Effector CD4-positive, alpha-beta T cell (primary cell): ENCODE measurements at places on chromosomes 2 and 18.

DNA sequence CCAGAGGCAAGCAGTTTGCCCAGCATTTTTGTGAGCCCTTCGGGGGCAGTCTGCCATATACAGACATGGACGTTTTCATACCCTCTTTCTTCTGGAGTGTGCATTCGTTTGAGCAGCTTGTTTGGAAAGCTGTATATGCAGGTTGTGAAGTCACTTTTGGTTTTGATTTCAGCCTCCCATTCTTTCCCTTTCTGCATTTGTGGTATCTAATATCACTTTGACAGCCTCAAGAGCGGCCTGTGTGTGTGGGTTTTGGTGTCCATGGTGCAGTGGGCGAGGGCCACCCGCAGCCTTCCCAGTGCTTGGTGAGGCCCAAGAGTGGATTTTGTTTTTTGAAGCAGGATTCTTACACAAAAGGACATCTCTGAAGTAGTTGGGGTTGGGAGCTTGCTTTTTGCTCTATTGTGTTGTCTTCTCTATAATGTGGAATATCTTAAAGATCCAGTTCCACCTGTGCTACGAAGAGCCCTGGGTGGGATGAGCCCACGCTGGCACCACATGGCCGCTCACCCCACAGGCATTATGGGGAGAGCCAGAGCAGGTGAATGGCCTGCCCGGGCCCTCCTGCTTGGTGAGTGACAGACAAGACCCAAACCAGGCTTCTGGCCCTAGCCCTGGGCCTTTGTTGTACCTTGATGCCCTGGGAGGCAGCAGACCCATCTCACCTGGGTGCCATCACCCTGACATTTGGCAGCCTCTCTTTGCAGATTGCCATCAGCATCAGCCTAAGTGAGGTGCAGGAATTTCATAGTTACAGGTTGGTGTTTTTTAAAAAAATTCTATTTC lies 29.5 kb downstream of the INPP4A start:
- DNase-seq: no peak

- no peak for DNase-seq
These were observed 12.4 kb downstream of the SMAD2 start for GRCh38 chr18:47917923-47918610.

DNA sequence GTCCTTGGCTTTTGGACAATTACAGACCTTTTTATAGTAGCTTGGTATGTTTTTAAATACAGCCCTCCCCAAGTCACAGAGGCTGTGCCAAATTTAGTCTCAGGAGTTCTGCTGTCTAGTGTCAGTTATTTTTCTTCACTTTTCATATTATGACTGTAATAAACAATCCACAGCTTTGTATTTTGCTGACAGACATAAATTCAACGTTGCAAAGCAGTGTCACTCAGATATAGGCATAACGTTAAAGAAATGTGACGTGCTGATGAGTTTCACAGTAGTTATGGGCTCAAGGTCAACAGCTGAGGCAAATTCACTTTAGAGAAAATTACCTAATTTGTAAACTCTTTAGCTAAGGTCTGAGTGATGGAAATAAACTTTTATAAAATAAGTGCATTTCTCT lies 151.6 kb downstream of the SATB2 start:
- DNase-seq: no peak

- no peak for DNase-seq
These were observed 68.0 kb downstream of the RNF152 start for GRCh38 chr18:61824733-61825363.

- no peak for DNase-seq
These were observed 966 bp upstream of the RBM43 start for GRCh38 chr2:151262629-151263028.

DNA sequence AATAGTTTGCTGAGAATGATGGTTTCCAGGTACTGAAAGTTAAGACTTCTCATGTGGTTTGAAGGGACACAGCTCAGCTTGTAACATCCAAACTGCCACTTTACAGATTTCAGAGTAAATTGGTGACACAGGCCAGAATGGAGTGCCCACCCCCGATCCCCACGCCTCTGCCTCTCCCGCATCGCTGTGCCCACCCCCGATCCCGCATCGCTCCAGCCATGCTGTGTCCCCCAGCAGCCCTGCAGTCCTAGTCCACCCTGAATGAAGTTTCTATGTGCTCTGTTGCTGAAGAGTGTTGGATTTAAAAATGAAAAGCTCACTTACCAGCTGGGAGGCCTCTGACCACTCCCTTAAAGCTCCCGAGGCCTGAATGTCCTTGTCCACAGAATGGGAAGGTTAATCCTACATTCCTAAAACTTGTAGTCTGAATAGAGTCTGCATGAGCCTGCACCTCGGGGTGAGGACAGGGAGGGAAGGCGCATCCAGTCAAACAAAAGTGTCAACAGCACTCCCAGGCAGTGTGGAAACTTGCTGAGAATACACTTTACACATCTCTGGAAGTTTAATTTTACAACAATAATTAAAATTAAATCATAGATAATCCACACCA lies 176.4 kb upstream of the ID2 start:
- DNase-seq: no peak

DNA sequence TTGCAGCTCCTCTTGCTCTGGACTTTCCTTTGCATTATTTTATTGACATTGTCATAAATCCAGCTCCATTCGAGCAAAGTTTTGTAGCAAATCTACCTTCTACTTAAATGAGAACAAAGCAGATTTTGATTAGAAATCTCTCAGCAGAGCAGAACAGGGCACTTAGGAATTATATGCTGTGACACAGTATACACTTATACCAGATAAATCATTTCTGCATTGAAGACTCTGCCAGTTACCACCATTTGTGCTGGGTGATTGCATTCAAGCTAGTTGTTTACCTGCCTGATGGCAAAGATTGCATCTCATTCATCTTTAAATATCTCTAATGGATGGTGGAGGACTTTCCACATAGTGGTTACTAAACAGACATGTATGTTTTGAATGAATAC lies 441.7 kb upstream of the HNMT start:
- DNase-seq: no peak

- DNase-seq: no peak
These were observed 34.5 kb downstream of the KLHL29 start for GRCh38 chr2:23419171-23420090.

DNA sequence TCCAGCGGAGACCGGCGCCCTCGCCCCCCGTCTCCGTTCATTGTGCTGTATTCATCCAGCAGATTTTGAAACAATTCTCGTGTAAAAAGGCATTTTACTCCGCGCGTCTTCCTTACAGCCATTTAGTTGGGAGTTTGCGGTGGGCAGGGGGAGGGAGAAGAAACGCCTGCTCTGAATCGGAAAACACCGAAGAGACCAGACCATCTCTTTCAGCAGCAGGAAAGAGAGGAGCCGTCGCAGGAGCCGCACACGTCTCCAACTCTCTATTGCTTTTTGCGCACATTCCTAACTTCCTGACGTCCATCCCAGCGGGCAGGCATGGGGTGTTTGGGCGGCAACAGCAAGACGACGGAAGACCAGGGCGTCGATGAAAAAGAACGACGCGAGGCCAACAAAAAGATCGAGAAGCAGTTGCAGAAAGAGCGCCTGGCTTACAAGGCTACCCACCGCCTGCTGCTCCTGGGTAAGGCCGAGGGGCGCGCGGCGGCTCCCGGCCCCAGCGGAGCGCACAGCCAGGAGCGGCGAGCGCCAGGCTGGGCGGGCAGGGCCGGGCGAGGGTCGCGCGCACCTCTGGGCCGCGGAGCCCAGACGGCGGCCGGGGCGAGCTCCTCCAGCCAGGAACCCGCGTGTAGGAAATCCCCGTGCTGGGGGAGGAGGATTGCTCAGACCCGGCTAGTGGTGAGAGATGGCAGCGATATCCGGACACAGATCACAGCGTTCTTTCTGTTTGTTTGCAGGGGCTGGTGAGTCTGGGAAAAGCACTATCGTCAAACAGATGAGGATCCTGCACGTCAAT lies 63.2 kb downstream of the GNAL start:
- no peak for DNase-seq

- DNase-seq: no peak
These were observed 17.5 kb downstream of the FTCDNL1 start for GRCh38 chr2:199833525-199833924.

DNA sequence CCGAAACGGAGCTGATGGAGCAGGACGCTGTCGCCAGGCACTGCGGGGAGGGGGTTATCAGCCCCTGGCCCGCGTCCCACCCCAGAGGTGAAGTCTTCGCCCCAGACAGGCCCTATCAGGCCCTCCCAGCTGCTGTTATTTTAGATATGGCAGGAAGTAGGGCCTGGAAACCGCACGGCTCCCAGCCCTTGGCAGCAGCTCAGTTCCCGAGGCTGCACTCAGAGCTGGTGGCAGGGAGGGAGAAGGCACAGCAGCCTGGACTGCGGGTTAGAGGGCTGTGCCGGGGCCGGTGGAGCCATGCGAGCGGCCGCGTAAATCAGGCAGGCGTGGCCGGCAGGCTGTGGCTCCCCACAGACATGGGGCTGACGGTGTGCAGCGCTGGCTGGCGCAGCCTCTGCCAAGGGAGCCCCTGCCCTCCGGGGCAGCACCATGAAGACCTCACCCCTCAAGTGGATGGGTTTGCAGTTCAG lies 111.4 kb downstream of the NFATC1 start:
- no peak for DNase-seq

- DNase-seq: no peak
These were observed 14.5 kb downstream of the SH3BP4 start for GRCh38 chr2:234966340-234966739.

DNA sequence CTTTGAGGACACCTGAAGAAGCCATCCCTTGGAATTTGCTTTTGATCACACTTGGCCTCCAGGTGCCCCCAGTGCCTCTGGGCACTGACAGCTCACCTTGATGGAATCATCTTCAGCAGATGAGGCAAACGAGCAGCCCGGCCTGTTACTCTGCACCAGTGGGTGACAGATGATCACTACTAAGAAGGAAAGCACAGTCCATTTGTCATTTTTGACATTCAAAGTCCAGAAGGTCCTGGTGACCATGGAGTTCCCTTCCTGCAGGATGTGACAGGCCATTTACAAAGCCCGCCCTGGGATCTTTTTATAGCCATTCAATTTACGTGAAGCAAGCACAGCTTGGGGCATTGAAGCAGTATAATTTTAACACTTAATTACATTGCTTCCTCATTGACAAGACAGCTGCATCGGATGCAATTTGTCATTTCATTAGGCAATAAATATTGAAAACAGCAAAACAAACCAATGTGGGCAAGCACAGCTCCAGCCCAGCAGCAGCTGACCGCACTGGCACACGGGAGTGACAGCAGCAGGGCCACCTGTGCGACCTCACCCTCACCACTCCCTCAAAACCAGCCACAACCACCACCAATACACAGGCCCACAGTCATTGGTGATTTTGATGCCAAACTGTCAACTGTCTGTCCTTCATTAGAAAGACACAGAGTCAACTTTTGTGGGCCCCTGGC lies 76.0 kb upstream of the SLC66A3 start:
- no peak for DNase-seq

- DNase-seq: no peak
These were observed 63.0 kb downstream of the DYSF start for GRCh38 chr2:71516253-71516888.

DNA sequence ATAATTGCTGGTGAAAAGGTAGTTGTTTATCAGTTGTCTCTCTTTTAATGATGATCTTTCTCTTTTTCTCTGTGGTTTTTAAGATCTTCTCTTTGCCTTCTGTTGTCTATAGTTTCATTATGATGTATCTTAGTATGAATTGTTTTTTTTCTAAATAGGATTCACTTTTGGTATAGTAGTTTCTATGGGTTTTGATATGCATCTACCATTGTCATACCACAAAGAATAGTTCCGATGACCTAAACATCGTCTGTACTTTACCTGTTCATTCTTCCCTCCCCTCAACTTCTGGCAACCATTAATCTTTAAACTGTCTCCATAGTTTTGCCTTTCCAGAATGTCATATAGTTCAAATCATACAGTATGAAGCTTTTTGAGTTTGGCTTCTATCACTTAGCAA lies 19.6 kb downstream of the RDH14 start:
- DNase-seq: no peak

DNA sequence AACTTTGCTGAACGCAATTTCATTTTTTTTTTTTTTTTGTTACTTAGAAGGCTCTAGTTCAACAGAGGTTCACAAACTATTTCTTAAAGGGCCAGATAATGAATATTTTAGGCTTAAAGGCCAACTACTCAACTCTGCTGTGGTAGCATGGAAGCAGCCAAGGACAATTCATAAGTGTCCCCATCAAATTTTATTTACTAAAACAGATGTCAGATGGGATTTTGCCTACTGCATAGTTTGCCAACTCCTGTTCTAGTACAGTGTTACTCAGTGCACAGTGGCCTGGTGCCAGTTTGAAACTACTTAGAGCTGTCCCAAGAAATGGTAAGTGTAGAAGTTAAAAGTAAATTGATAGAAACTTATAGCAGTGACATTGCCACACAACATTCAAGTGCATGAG lies 949.4 kb upstream of the FANCL start:
- no peak for DNase-seq

DNA sequence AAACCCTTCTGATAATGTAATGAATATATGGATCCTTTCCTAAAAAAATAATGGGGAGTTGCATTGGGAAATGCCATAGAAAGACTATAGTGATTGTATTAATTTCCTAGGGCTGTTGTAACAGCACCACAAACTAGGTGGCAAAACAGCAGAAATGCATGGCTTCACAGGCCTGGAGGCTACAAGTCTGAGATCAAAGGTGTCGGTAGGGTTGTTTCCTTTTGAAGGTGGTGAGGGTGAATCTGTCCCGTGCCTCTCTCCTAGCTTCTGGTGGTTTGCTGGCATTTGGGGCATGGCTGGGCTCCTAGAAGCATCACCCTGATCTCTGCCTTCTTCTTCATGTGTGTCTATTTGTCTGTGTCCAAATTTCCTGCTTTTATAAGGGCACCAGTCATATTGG lies 149.7 kb downstream of the INHBB start:
- no peak for DNase-seq

DNA sequence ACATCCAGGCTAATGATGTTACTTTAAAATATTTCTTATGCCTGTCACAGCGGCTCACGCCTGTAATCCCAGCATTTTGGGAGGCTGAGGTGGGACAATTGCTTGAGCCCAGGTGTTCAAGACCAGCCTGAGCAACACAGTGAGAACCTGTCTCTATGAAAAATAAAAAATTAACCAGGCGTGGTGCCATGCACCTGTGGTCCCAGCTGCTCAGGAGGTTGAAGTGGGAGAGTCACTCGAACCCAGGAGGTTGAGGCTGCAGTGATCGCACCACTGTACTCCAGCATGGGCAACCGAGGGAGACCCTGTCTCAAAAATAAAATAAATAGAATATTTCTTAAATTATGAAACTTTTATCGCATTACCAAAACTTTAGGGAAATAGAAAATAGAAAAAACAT lies 28.1 kb upstream of the ACTR3 start:
- DNase-seq: no peak

GRCh38 chr2:172865422-172865821 lies 129.8 kb downstream of the RAPGEF4 start:
- DNase-seq: no peak

DNA sequence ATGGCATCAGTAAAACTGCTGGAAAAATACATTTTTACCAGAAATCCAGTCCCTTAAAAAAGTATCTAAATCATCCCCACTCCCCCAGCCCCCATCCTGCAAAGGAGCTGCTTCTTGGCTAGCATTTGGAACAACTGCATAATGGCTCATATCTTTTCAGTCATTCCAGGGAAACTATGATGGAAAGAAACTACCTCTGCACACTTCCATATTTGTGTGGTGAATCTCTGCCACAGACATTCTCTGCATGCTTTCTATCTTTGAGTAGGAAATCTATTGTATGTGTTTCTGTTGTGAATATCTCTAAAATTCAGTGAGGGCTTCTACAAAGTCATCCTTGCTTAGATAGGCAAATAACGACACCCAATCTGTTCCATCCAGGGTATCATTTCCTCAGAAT lies 632.3 kb downstream of the LRP1B start:
- DNase-seq: no peak

GRCh38 chr18:29457316-29457889 lies 1280.5 kb upstream of the CDH2 start:
- DNase-seq: no peak
